ENCODE measurements at places on chromosomes 7 and 10. TPM values are rescaled to one million over a fixed set of nuclear protein-coding genes. Genes with fewer than 3 reads are reported as not detected.

DNA sequence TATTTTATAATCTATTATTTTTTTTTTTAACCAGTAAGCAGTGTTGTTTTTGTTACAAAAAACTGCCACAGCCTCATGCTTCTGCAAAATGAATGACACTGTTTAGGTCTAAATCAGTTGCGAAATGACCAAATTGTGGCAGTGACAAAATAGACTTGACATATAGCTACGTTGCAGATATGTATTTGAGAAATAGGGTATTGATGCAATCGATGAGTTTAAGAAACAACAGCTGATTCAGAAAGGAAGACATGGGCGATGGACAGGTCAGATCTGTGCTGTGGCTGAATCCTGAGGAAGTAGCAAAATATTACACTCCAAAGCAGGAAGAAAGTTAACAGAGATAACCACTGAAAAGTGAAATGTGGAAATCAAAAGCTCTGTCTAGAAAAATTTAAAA, 89.0 kb upstream of the STEAP4 start:
- no peak for DNase-seq

GRCh38 chr10:101321073-101321472, 32.9 kb upstream of the BTRC start:
- no peak for DNase-seq

DNA sequence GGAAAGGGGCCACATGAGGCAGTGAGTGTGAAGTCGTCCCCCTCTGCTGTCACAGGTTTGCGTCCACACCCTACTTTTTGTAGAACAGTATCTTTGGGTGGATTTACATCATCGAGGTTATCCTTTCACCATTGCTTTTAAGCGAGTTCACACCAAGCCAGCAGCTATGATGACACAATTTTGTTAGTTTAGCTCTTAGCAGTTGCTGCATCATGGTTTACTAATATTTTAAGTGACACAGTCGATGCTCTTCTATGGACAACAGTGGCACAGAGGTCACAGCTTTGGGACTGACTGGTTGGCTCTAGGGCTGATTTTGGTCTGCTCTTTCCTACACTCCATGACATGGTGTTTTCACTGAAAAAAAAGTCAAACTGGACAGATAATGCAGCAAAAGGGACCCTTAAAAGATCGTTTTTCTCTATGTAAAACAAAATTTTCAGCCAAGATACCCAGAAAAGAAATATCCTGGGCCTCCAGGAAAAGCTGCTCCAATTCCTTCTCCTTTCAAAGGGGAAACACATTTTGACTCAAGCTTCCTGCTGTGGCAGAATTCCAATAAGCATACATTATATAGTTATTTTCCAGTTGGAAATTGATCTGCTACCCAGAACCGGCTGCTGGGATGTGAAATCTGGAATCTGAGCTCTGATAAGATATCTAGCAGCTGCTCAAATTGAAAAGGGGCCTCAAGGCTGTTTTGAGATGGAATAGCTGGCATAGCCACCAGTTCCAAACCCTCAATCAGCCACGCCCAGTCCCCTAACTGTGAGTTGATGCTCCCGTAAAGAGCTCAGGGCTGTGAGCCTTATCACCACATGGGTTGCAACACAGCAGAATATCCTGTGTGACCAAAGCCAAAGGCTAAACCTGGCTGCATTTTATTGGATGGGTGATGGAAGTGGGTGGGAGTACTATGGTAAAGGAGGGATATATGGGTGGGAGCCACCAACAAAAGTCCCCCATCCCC, 114.2 kb downstream of the SMURF1 start:
- peak; percentile 8 for DNase-seq

DNA sequence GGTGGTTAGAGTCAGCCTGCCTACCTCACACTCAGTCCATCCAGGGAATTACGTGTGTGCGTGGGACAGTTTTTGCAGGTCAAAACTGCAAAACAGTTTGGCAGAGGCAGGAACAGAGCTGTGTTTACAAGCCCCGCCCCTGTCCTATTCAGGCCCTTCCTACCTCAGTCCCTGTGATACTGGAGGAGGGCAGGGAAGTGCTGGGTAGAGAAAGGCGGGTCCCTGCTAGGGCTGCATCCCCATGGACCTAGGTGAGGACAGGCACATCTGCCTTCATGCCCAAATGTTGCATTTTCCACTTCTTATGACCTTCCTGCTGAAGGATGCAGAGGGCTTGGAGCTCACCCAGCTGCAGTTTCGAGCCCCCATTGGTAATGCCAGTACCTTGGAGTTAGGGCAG, 25.1 kb downstream of the SBDS start:
- DNase-seq, result no peak

- no peak for DNase-seq
These were observed 87.7 kb downstream of the PIK3CG start for GRCh38 chr7:106952658-106953231.

DNA sequence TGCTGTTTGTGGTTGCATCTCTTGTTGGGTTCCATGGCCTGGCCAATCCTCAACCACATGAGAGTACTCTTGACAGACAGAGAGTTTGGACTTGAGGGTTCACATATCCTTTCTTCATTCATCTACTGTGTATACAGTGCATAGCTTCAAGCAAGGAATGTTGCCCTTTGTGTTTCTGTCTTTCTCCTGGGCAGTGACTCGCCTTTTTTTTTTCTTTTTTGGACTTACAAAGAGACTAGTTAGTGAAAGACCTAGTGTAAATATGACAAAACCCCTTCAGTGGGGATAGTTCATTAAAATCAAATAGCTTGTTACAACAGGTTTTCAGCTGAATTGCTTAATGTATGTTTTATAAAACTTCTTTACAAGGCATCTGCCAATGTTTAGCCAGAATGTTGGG, 290.2 kb downstream of the FGFR2 start:
- DNase-seq, result no peak

GRCh38 chr7:99679400-99680191, at the start of gene CYP3A5:
Gene CYP3A5, minus strand, starts transcription at chr7:99679996. Its CDS starts 100 bp downstream, at chr7:99679896.
- peak; percentile 26 for DNase-seq

DNA sequence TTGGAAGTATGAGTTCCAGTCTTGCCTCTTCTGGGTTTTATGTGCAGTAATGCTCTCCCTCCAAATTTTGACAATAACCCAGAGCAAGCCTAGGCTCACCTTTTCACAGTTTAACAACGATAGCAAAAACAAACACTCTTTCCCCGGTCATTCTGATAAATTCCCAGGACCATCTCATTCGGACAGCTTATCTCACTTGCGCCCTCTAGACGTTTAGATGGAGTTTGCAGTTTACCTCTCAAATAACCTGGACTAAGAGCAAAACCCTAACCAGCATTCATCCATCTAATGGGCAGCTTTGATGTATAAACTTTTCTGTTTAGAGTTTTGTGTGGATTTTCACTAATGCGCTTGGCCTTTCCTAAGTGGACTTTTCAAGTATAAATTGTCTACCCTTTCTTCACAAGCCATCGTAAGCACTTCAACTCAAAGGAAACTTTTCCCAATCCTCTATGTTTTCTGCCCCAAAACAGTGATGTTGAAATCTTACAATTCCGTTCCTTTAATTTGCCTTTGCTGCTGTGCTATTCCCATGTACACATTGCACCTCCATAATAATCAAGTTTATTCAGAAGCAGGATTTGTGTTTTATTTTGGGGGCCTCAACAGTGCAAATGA, 114.9 kb downstream of the HDAC9 start:
- DNase-seq, result peak; percentile 19

DNA sequence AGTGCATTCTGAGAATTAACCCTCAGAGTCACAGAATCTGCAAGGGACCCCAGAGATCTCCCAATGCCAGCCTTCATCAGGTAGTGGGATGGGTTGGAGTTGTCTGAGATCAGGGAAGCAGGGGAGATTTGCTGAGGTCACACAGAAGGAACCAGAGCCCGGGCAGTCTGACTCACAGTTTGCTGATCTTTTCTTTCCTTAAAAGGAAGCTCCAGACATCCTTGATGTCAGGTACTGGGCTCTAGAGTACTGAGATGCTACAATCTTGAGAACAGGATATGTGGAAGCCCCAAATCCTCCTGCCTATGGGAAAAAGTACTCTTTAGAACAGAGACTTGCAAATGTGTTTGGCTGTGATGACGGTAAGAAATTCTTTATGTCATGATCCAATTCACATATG, 706 bp downstream of the TBATA start:
- DNase-seq, result peak; percentile 32

GRCh38 chr10:91103384-91104192, 116.9 kb upstream of the PCGF5 start:
- DNase-seq, result no peak

- DNase-seq, result no peak
These were observed at the start of gene PNLIPRP1 for GRCh38 chr10:116590590-116591444. Gene PNLIPRP1, plus strand, starts transcription at chr10:116590959. Its CDS starts 171 bp downstream, at chr10:116591130.

DNA sequence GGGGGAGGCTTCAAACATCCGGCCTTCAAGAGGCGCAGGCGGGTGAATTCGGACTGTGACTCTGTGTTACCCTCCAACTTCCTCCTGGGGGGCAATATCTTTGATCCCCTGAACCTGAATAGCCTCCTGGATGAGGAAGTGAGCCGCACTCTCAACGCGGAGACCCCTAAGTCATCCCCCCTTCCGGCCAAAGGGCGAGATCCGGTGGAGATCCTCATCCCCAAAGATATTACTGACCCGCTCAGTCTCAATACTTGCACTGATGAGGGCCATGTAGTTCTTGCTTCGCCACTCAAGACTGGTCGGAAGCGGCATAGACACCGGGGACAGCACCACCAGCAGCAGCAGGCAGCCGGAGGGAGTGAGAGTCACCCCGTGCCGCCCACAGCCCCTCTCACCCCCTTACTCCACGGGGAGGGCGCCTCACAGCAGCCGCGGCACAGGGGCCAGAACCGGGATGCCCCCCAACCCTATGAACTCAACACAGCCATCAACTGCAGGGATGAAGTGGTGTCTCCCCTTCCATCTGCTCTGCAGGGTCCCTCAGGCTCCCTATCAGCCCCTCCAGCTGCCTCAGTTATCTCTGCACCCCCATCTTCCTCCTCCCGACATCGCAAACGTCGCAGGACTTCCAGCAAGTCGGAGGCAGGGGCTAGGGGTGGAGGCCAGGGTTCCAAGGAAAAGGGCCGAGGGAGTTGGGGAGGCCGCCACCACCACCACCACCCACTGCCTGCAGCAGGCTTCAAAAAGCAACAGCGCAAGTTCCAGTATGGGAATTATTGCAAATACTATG, 1.1 kb downstream of the MEPCE start:
- DNase-seq, result peak; percentile 55

DNA sequence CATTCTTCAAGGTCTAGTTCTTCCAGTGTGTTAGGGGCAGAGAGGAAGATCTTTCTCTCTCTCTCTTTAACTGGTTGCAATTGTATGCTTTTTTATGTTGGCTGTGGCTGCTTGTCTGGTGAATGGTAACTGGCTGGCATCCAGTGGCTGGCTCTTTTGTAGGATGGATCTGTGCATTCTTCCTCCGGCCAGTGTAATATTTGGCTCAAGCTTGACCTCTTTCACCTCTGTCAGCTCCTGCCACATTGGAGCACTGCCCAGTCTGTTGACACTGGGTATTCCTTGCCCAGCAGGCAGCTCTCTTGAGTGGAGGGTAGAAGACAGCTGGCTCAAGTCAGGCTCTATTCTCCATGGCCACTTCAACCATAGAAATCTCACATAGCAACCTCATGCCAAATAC, 528.3 kb downstream of the PHTF2 start:
- peak; percentile 47 for DNase-seq

GRCh38 chr10:69885379-69886013, 83.8 kb downstream of the COL13A1 start:
- DNase-seq, result peak; percentile 49

DNA sequence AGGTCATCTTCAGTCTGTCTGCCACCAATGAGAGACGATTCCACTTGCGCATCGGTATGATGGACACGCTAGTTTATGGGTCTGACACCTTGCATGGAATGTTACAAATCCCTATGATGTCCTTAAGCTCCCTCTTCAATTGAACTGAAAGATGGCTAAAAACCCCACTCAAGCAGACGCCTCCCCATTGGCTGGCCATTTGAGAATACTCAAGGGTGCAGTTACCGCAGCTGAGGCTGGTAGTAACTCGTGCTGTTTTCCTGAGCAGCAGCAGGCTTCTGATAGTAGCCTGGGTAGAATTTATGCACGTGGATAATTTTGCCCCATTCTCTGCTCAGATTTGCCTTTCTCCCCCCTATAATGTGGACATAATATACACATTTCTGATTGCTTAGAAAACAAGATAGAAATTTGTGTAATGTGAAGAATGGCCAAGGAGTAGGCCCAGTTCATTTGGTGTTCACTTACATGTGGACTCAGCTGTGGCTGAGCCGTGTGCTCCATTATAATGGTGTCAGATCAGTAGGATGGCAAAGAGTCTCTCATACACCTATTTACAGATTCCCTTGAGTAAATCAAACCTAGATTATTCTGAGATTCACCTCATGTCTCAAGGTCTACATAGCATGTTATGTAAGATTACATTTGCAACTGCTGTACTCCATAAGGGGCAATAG, 142.8 kb downstream of the HIBADH start:
- no peak for DNase-seq

- DNase-seq, result no peak
These were observed 109.4 kb downstream of the HIBADH start for GRCh38 chr7:27553273-27553672.

GRCh38 chr10:79608505-79609375, 2.0 kb upstream of the SFTPA1 start:
- DNase-seq, result peak; percentile 31

GRCh38 chr10:130018730-130019185, 54.7 kb upstream of the EBF3 start:
- DNase-seq, result no peak

DNA sequence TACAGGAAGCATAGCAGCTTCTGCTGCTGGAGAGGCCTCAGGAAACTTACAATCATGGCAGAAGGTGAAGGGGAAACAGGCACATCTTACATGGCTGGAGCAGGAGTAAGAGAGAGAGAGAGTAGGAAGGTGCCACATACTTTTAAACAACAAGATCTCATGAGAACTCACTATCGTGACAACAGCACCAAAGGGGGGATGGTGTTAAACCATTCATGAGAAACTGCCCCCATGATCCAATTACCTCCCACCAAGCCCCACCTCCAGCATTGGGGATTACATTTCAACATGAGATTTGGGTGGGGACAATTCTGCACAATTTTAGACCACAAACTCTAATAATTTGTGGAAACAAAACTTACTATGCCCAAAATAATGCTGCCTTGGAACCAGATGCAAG, 16.8 kb upstream of the ARMC3 start:
- no peak for DNase-seq

DNA sequence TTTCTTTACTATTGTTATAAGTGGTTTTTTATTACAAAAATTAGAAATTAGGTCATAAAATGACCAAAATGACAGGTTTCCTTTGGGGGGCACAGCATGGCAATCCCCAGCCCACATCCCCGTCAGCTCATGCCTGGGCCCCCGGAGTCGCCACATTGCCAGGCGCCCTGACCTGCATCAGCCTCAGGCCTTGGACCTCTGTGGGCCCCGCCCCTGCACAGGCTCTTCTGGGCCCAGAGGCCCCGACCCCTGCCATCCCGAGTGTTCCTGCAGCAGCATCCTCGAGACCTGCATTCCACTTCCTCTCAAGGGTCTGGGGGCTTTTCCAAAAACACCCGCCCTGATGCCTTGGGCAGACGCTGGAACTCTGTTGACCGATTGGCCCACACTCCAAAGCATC, 391.1 kb upstream of the MGMT start:
- no peak for DNase-seq

FAM25G gene
- 1.4 TPM for polyA plus RNA-seq

ENO4 gene
- polyA plus RNA-seq, result 0.35 TPM

C10orf105 gene
- 0.06 TPM for polyA plus RNA-seq

TEX36 gene
- 0.35 TPM for polyA plus RNA-seq

PCLO gene
- 0.04 TPM for polyA plus RNA-seq

SNCG gene
- 2.8 TPM for polyA plus RNA-seq

SLC18A2 gene
- 1.2 TPM for polyA plus RNA-seq

PAPOLB gene
- polyA plus RNA-seq, result not detected
